Daoy (cell line): ENCODE measurements at places on chromosomes 1 and 21.

DNA sequence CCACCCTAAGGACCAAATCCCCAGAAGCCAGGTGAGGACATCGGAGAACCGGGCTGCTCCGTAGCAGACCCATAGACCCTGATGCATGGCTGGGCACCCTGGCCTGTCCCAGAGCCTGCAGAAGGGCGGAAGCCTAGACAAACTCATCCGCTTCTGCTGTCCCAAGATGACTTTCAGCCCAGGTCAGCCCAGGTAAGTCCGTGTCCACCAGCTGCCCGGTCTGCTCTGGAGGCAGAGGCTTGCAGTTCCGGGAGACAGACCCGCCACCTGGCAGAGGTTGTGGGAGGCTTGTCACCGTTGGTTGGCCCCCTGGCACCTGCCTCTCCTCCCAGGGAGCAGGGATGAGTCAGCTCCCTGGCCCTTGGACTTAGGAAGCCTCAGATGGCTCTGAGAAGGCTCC, 22.8 kb upstream of the POFUT2 start:
- DNase-seq = no peak

DNA sequence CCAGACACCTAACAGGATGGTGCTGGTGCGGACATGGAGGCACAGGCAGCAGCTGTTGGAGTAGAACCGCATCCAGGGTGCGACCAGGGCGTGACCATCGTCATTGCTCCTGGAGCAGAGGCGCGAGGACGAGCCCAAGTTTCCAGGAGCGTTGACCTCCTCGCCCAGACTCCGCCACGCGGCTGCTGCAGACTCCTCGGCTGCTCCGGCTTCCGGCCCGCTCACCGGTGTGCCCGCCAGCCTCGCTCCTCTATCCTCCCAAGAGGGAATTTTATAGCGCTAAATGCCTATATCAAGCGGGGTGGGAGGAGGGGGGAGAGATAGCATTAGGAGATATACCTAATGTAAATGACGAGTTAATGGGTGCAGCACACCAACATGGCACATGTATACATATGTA, 5.3 kb upstream of the S100A12 start:
- DNase-seq = no peak

DNA sequence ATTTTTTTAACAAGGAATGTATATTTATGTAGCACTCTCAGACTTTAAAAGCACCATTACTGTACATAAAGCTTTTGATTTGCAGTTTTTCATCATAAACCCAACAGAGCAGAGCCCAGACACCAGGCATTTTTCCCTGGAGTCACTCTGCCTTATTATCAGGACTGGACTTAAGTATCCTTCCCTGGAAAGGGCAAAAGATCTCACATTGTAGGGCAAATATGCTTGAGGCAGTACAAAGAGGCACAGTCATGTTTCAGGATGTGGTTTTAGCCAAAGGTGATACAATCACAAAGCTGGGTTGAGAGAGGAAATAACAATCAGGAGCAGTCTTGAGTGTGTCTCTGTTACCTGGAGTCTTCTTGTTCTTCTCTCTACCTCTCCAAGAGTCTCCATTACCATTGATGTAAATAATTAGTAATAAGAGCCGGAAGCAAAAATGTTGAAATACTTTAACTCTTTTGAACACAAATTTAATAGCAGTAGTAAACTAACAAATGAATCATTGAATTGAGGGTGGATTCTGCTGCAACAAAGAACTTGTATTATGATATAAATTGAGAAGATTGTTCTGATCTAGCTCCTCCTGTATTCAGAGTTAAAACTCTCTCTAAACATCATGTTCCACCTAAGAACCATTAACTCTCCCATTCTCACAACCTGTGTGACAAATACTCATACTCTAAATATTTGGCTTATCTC, 160.5 kb downstream of the LTN1 start:
- peak; percentile 8 for DNase-seq

GRCh38 chr1:229114850-229115365, 156.0 kb upstream of the RAB4A start:
- peak; percentile 48 for DNase-seq

DNA sequence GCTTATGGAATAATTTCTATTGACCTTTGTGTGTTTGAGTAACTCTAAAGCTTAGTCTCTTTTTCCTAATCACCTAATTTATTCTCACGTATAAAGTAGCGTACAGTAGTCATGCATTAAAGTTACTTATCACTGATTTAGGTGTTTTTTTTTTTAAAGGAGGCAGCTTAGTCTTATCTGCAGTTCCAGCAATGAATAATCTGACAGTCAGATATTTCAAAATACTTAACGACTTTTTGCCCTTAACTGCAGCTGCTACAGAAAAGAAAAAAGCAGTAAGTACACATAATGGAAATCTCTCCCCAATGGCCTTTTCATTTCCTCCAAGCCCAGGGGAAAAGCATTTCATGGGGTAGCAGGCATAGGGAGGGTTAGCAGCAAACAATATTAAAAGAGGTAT, 54.6 kb downstream of the SLC35F3 start:
- no peak for DNase-seq

- no peak for DNase-seq
Measured at GRCh38 chr1:24801176-24801575, 55.9 kb downstream of the CLIC4 start.

- no peak for DNase-seq
Measured at GRCh38 chr21:35335951-35336446, 286.9 kb upstream of the RUNX1 start.

- DNase-seq = no peak
Measured at GRCh38 chr21:45535341-45536081, 6.7 kb downstream of the SLC19A1 start.

DNA sequence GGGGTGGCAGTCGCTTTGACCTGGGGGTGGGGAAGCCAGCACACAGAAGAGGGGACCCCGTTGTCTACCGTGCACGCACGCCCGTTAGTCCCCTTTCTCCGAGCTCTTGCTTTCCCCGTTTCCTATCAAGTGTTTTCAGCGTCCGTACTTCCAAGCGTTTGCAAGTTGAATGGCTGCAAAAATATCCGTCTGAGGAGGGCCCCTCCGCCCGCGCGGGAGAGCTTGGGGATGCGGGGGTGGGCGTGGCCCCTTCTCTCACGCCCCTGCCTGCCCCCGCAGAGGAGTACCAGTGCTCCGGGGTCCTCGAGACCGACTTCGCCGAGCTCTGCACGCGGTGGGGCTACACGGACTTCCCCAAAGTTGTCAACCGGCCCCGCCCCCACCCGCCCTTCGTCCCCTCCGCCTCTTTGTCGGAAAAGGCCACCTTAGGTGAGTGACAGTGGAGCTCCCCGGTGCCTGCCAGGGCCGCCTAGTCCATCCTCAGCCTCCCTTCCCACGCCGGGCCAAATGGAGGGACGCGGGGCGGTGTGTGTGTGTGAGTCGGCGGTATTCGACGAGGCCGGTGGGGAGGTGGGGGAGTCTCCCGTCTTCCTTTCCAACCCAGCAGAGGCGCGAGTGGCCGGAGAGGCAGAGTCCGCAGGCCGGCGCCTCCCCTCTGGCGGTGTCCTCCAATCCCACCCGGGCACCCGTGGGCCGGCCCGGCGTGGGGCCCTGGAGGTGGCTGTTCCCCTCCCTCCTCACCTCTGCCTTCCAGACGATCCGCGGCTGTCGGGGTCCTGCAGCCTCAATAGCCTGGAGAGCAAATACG, 3.4 kb downstream of the LRRC71 start:
- no peak for DNase-seq

DNA sequence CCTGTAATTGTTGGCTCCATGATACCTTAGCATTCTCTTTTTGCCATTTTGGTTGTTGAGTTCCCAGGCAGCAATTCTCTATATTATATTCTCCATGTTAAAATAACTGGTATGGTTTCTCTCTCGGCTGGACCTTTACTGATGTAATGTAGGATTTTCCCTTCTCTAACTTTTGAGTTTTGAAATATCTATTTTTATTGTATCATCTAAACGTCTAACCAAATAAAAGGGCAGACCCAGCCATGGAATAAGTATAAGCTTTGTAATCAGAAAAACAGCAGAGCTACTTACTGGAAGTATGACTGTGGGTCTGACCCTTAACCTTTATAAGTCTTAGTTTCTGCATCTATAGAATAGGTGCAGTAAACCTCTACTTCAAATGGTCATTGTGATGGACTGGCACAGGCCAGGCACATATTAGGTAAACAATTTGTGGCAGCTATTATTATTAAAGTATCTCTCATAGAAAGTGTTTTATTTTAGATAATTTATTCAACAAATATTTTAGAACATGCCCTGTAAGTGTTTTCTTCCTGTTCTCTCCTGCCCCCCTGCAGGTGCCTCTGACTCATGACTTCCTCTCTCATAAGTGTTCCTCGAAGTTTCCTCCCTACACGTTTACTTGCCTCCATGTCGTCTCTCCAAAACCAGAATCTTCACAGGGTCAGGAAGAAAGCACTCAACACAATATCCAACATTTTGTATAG, 224.9 kb upstream of the FGGY start:
- peak; percentile 62 for DNase-seq
